ENCODE measurements at places on chromosomes 3 and 15. TPM values are rescaled to one million over a fixed set of nuclear protein-coding genes. Genes with fewer than 3 reads are reported as not detected.

ZNF662 gene
- 8.1 TPM for polyA plus RNA-seq

ISG20 gene
- 0.88 TPM for polyA plus RNA-seq

LIPC gene
- 0.31 TPM for polyA plus RNA-seq

NANOGP8 gene
- polyA plus RNA-seq, result 0.16 TPM

CLDN18 gene
- 0.08 TPM for polyA plus RNA-seq

FNDC3B gene
- 22.1 TPM for polyA plus RNA-seq

PP2D1 gene
- not detected for polyA plus RNA-seq

ITGA11 gene
- 34.5 TPM for polyA plus RNA-seq

EHHADH gene
- polyA plus RNA-seq, result 2.1 TPM

EFHB gene
- 0.43 TPM for polyA plus RNA-seq

RBP2 gene
- not detected for polyA plus RNA-seq

ALPK3 gene
- polyA plus RNA-seq, result 2.8 TPM

EPHB1 gene
- polyA plus RNA-seq, result 2.7 TPM

RTP3 gene
- polyA plus RNA-seq, result not detected

SIDT1 gene
- 0.34 TPM for polyA plus RNA-seq

SLC2A2 gene
- not detected for polyA plus RNA-seq

CCDC80 gene
- 61.4 TPM for polyA plus RNA-seq

SERPINI2 gene
- 0.33 TPM for polyA plus RNA-seq

OXTR gene
- polyA plus RNA-seq, result 4.9 TPM

LARP6 gene
- polyA plus RNA-seq, result 23.6 TPM

EPHA6 gene
- 2.0 TPM for polyA plus RNA-seq

TMEM158 gene
- 3.2 TPM for polyA plus RNA-seq

CKMT1B gene
- polyA plus RNA-seq, result 0.08 TPM

FES gene
- polyA plus RNA-seq, result 25.6 TPM

EFCC1 gene
- polyA plus RNA-seq, result 5.2 TPM

TIMP4 gene
- 5.8 TPM for polyA plus RNA-seq

CLDND1 gene
- polyA plus RNA-seq, result 98.9 TPM

PIK3R4 gene
- 31.2 TPM for polyA plus RNA-seq

DPPA2 gene
- not detected for polyA plus RNA-seq

KIF7 gene
- 1.5 TPM for polyA plus RNA-seq

ZNF660 gene
- 6.7 TPM for polyA plus RNA-seq

QARS1 gene
- 293 TPM for polyA plus RNA-seq

All from ovary (tissue), 10 donors.